ENCODE measurements at places on chromosomes 1 and 21.
A peak's percentile ranks its signal among the peaks of the same experiment; 100 is the strongest.

DNA sequence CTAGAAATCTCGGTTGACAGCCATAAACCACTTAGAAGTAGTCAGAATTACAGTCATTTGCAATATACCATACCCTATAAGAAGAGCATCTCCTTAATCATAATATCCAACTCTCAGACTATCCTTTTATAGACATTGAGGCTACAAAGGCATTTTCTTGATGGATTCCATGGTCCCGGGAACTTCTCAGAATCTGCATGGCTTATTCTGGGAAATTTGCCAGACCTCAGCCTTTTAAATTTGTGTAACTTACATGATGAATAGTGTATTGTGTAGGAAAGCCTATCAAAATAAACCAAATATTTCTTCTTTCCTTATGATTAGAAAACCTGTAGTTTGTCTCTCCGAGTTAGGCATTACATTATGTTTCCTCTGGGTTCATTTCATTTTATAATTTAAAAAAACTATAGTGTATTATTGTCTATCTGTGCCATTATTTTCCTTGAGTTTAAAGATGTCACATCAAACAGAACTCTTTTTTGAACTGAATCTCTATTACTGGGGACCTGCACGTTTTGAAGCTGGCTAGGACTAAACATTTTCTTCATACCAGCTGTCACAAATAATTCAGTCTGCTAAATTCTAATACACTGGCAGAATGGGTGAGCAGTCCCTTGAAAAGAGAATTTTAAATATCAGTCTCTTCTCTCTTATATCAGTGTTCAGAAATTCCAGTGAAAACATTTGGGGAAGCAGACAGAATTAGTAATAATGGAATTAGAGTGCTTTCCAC lies 102.9 kb downstream of the GABPA start:
- DNase-seq, result no peak

DNA sequence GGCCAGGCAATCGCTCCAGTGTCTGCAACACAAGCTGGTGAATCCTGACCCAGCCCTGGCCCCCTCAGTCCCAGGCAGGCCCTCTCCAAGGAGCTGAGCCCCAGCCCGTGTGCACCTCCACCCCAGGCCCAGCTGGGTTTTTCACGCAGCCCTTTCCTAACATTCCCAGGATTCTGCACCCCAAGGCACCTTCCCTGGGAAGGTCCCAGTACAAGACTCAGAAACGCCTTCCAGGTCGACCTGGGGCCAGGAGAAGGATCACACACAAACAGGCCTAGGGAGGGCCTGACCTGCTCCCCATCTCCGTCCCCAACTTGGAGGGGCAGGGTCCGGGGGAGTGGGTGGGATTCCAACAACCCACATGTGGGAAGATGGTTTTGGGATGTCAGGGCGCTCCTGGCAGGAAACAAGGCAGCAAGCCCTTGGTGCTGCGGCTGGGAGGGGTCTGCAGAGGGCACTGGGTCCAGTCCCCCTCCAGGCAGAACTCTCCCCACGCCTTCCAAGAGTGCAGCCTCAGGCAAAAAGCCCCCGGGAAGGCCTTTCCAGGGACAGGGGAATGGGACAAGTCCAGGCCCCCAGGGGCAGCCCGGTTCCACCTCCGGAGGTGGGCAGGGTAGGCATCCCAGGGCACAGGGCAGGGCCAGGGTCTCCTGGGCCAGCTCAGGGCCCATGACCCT lies 58.3 kb downstream of the KCNAB2 start:
- DNase-seq, result no peak

DNA sequence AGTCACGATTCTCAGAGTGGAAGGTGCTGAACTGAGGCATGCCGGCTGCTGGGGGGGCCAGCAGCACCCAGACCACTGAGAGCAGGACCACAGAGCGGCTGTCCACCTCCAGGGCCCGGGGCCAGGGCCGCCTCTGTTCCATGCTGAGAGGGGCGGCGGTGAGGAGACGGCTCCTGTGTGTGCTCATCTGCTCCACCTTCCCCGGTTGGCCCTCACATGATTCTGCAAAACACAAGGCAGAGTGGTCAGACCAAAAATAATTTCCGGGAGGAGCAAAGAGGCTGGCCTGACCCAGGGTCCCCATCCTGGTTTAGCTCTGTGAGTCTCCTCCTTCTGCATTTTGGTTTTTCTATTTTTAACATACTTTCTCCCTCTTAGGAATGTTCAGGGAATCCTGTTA lies 26.4 kb downstream of the PLXNA2 start:
- no peak for DNase-seq

- DNase-seq, result peak; percentile 4
Observed at GRCh38 chr1:54310439-54311328, 95.5 kb downstream of the SSBP3 start.

DNA sequence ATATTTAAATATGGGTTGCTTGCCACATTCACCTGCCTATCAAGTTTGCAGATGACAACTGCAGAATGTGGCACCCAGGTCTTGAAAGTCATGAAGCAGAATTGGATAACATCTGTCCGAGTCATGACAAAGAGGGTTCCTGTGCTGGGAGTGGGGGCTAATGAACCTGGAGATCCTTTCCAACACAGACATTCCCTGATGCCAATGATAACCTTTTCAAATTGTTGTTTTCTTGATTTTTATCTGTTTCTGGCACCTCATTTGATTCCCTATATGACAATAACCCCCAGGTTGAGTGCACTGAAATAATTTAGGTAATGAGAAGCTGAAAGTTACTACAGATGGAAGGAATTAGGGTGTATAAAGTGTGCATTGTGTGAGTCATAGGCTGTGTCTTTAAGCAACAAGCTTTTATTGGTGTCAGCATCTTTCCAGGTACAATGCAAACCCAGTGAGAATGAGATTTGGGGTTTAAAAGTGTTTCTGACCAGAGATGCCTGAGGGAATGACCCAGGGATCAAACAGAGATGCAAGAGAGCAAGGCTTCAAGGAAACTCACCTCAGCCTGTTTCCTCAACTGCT lies 32.0 kb upstream of the IL10 start:
- DNase-seq, result no peak

GRCh38 chr1:63924600-63924999 lies 150.8 kb downstream of the ROR1 start:
- DNase-seq, result no peak

DNA sequence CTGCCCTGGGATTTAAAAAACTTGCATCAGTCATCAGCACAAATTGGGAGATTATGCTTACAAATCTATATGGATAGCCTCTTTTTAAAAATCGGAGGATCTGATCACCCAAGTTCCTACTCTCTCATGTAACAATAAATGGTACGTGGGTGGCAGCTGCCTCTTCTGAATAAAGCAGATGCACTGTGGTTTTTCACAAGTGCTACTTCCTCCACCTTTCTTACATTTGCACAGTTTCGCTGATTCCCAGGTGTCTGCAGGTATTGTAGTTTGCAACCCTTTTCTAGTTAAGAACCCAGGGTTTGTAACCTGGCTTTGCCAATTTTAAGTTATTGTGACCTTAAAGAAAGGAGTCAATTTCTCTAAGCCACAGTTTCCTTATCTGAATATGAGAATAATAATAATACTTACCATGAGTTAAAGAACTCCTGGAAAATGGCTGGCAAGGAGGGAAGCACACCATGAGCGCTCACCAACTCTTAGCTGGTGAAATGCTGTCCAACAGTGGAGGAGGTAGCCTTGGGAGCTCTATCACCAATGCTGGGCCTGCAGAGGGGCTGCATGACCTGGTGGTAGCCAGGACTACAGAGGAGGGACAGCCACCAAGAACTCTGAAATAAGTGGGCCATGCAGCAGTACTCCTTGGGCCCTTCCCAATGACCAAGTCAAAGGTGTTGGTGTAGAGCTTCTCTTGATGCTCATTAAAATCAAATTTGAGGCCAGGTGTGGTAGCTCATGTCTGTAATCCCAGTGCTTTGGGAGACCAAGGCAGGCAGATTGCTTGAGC lies 30.2 kb upstream of the KCNA2 start:
- DNase-seq, result no peak

DNA sequence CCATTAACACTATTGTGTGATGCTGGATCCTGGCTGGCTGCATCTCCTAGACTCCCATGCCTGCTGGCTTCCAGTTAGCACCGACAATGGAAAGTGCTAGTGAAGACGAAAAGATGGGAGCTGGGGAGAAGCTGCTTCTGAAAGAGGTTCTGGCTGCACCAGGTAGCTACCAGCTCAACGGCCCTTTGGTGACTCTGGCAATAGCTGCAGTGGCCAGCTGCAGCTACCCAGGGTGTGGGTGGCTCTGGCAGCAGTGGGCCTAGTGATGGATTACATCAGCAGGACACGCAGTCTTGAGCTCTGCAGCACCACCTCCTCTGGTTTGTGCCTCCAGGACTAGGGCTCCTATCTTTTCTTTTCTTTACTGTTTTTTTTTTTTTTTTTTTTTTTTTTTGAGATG lies 662.6 kb downstream of the MATN1 start:
- DNase-seq, result no peak

- no peak for DNase-seq
Observed at GRCh38 chr1:42971841-42972291, 13.2 kb upstream of the SLC2A1 start.

- DNase-seq, result peak; percentile 73
Observed at GRCh38 chr1:61049850-61050540, 32.4 kb upstream of the NFIA start.

GRCh38 chr1:93746021-93746812 lies 64.6 kb upstream of the BCAR3 start:
- no peak for DNase-seq

GRCh38 chr21:31553926-31554325 lies 105.6 kb upstream of the SOD1 start:
- DNase-seq, result no peak

GRCh38 chr1:9204156-9204720 lies 30.3 kb upstream of the H6PD start:
- DNase-seq, result no peak

GRCh38 chr1:161207173-161207572 lies 5.0 kb downstream of the NDUFS2 start:
- no peak for DNase-seq

DNA sequence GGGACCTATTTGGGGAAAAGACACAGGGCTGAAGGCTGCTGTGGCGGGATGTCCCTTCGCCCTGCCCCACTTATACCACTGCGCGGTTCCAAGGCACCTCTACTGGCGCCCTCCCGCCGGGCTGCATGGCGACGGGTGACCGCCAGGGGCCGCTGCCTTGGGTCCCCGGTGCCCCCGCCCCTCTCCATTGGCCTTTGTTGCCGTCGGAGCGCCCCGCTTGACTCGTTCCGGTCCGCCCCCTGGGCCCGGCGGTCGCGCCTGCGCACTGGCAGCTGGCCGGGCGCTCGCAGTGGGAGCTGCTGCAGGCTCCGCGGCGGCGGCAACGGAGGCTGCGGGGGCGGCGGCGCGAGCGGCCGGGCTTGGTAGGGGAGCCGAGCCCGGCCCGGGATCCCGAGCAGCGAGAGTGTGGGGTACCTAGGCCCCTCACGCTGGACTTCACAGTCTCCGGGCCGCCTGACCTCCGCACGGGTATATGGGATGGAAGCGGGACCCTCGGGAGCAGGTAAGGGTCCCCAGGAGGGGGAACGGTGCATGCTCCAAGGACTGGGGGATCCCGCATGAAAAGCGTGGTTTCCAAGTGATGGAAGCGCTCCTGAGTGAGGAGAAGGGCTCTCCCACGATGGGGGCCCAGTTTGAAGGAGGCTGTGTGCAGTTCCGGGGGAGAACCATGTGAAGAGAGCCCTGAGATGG lies at the start of gene AGO1:
TSS of gene AGO1 (plus strand) at position 265 of the 690 bp plus-strand sequence. CDS start at position 478, 213 bp downstream.
- peak; percentile 82 for DNase-seq

DNA sequence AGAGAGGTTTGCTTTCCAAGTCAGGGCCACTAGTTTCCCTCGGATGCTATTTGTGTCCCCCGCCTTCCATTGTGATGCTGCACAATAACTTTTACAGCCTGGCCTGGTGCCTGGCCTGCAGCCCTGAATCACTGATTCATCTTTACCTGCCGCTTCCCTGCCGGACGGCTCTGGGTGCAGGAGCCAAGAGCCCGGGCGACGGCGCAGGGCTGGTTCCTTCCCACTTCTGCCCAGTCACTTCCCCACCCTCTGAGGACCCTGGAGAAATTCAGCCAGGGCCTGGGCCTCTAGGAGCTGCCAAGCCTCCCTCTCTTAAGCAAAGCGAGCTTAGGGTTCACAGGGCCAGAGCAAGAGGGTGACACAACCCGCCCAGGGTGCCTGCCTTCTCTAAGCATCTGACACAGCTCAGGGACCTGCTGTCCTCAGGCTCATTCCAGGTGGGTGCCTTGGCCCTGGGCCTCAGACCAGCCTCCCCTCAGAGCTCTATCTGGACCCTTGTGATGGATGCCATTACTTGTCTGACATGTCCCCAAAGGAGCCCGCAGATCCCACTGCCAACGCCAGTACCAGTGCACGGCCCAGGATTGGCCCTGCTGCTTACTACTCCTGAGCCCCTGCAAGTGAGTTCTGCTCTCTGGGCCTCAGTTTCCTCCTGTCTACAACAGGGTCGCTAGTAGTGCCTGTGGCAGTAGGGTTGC lies 381.0 kb upstream of the VAMP3 start:
- DNase-seq, result no peak

DNA sequence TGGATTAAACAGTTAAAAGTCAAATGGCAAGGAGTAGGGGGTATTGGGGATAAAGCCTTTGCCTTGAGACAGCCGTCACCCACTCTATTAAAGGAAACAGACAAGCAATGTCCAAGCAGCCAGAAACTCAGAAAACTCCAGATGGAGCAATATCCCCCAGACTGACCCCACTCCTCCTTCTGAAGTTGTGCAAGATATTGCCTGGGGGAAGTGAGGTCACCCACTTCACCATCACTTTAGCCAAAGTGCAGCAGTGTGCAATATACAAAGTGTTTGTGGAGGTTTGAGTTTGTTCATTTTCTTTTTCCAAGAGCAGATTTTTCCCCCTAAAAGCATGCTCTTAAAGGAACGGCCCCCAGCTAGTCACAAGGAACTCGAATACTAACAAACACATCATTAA lies 125.1 kb downstream of the ETS2 start:
- DNase-seq, result no peak

DNA sequence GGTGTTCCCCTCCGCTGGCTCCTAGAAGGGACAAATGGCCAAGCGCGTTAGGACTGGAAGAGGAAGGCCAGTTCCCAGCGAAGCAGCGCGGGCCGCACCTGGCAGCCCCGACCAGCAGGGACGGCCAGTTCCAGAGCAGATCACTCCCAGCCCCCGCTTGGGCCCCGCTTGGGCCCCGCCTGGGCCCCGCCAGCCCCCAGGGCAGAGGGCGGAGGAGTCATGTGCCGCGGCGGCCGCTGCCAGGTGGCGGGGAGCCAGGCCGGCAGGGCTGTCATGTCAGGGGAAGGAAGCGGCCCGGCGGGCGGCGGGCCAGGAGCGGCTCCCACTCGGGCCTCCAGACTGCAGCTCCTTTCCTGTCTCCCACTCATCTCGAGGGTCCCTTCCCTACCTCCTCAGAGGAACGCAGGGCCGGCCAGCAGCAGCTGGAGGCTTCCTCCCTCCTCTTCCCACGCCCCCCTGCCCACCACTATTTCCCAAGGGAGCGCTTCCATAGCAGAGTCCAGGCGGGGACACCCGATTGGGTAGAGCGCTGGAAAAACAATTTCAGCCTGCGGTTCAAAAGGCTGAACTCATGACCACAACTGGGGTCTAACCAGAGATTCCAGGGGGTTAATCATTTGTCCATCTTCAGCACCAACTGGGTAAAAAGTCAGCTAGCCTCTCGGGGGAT lies 16.5 kb downstream of the ZNF697 start:
- DNase-seq, result no peak

All from HCT116 (cell line).